CD4-positive, alpha-beta T cell treated with Interleukin-12 subunit alpha and Interleukin-12 subunit beta, for 1 hour (primary cell): ENCODE measurements at places on chromosomes 12 and 14.
A peak's percentile ranks its signal among the peaks of the same experiment; 100 is the strongest.

- no peak for DNase-seq
Observed at GRCh38 chr12:14075797-14076393, 94.5 kb upstream of the GRIN2B start.

DNA sequence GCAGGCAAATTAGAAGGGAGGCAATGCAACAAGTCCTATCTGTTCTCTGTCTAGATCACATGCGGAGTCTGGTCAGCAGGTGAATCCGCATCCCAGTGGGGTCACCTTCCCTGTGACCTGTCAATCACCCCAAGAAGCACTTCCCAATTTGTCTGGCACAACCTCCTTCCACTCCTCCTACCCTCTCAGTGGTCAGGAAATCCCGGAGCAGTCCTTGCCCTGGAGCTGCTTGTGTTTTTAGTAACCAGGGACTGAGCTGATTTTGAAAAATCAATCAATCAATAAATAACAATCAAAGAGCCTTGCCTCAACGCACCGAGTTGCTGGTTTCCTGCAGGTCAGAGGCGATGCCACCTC lies 572 bp upstream of the ACSS3 start:
- no peak for DNase-seq

GRCh38 chr12:71541583-71541982 lies 102.0 kb downstream of the LGR5 start:
- DNase-seq, result no peak

- peak; percentile 61 for DNase-seq
Observed at GRCh38 chr14:69716478-69717187, 50.3 kb upstream of the SRSF5 start.

- no peak for DNase-seq
Observed at GRCh38 chr12:122449317-122449716, 26.8 kb upstream of the CLIP1 start.

DNA sequence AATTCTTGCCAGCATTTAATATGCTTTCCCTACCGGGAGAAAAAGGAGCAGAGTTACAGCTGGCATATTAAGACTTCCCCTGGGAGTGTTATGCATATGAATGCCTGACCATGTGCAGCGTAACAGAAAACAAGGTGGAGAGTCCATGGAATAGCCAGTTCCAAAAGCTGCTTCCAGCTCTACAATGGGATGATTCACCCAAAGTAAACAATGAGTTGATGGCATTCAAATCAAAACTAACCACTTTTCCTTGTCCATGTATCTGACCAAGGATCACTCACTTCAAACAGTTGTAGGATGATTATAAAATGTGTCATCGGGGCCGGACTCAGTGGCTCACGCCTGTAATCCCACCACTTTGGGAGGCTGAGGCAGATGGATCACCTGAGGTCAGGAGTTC lies 48.1 kb upstream of the BICDL1 start:
- DNase-seq, result no peak

DNA sequence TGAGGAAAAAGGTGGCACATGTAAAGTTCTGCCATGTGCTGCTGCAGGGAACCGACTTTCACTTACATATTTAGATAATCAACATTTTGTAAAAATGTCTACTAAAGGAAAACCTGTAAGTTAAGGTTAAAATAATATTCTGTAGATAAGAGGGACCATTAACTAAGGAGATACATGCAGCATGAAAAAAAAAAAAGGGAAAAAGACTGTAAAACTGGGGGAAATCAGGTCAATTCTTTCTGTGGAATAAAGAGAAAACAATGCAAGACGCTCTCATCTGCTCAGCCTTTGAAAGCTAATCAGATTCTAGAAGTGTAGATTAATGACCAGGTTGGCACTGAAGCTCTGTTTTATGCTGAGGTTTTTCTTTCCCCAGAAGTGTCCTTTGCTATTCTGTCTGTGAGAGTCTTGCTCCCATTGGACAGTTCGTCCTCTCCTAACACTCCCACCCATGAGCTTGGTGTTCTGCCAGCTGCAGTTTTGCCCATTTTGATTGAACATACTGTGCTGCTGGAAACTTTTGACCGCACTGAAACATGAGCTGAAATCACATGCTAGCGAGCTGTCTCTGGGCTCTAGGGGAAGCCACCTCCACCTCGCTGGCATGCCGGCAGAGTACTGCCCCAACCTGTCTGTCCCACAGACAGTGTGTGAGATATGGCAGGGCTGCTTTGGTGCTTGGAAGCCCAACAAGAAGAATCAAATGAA lies 39.7 kb downstream of the PPTC7 start:
- DNase-seq, result no peak

GRCh38 chr12:6047249-6048237 lies 76.9 kb downstream of the VWF start:
- DNase-seq, result no peak

GRCh38 chr12:3365463-3366411 lies 125.3 kb upstream of the PRMT8 start:
- DNase-seq, result no peak

DNA sequence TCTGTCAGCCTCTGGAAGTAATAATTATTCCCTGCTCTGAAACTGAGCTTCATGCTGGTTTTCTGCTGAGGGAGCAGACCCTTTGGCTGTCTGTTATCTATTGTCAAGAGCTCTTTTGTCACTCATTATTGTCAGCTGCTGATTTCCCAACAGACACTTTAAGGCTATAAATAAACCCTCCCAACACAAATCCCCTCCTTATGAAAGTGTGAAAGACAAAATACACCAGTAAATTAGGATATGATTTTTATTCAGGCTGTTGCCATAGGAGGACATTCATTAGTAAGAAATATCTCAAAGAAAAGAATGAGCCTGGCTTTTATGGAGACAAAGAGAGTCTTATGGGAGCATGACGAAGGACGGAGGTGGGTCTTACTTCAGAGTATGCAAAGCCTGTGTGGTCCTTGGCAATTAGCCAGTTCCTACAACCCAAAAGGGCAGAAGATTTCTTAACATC lies 180.8 kb downstream of the CRADD start:
- no peak for DNase-seq

DNA sequence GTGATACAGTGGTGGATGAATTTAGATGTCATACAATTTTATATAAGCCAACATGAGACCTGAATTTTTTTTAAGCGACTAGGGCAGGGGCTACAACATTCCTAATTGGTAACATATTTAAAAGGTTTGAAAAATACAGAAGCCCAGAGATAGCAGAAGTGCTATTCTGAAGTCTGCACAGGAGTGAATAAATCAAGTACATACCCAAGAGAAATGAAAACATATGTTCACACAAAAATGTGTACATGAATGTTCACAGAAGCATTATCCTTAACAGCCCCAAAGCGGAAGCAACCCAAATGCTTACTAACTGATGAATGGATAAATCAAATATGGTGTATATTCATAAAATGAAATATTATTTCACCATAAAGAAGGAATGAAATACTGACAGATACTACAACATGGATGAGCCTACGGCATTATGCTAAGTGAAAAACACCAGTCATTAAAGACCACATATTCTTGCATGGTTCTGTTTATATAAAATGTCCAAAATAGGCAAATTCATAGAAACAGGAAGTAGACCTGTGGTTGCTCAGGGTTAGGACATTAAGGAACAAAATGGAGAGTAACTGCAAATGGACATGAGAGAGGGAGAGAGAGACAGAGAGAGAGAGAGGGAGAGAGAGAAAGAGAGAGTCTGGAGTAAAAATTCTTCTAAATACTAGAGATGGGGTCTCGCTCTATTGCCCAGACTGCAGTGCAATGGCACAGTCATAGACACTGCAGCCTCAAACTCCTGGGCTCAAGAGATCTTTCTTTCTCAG lies 28.0 kb upstream of the GXYLT1 start:
- DNase-seq, result no peak

DNA sequence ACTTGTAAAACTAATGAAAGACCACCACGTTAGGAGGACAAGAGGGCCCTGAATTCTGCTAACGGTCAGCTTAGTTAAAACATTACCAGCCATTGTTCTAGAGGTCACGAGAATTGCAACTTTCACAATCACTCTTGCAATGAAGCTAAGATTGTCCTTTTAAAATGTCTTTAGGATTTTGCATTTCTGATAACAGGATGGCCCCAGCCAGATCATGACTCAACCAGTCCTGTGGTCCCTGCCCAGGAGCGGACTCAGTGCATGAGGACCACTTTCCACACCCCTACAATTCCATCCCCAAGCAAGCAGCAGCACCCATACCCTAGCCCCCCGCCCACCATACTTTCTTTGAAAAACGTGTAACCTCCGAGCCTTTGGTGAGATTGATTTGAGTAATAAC lies 28.7 kb downstream of the HSP90AA1 start:
- DNase-seq, result no peak

- no peak for DNase-seq
Observed at GRCh38 chr14:33728010-33728498, 222.8 kb downstream of the EGLN3 start.

DNA sequence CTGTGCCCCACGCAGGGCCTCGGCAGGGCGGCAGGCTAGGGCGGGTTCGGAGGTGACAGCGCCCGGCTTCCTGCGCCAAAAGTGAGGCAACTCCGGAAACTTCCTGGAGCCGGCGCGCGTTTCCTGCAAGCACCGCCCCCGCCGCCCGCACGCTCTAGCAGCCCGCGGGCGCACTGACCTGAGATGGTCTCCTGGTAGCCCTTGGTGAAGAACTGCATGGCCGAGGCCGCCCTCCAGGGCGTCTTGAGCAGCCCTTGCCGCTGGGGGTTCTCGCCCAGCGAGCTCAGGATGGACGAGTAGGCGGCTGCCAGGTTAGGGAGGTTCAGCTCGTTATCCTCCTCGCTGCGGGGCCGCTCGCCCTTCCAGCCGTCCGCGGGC lies 494 bp downstream of the GCH1 start:
- peak; percentile 84 for DNase-seq

DNA sequence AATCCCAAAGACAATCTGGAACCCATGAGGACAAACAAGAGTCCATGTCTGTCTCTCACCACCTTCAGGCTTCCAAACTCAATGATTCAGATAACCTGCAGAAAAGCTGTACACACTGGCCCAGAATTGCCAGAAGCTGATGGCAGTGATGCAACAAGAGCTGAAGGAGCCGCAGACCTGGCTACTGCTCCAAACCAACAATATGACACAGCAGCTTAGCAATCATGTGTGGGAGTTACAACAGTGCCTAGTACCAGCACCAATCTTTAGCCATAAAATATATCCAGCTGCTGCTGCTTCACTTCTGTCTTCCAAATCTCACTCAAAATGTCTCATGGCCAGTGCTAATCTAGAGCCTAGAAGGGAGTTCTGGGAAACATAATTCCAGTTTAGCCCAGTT lies 22.0 kb downstream of the RPS6KA5 start:
- DNase-seq, result no peak

DNA sequence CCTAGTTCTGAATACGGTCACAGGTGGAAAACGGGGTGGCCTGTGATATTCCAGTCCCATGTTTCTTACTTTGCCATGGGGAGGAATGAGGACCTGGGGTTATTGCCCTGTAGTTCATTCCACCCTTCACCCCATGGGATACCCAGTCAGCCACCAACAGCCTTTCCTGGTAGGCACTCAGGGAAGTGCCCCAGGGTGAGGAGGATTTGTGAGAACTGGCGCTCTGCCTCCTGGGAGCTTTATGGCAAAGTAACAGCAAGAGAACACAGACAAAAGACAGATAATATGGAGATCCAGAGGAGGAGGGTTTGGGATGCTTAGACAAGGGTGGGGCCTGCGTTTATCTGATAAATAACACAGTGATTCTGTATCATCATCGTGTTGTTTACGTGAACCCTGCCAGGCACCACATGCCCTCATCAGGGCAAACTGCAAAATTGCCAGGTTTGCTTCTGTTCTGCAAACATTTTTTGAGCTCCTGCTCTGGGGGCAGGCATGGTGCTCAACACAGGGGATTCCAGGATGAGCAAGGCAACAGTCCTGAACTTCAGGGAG lies 223.5 kb downstream of the SLC41A2 start:
- no peak for DNase-seq

DNA sequence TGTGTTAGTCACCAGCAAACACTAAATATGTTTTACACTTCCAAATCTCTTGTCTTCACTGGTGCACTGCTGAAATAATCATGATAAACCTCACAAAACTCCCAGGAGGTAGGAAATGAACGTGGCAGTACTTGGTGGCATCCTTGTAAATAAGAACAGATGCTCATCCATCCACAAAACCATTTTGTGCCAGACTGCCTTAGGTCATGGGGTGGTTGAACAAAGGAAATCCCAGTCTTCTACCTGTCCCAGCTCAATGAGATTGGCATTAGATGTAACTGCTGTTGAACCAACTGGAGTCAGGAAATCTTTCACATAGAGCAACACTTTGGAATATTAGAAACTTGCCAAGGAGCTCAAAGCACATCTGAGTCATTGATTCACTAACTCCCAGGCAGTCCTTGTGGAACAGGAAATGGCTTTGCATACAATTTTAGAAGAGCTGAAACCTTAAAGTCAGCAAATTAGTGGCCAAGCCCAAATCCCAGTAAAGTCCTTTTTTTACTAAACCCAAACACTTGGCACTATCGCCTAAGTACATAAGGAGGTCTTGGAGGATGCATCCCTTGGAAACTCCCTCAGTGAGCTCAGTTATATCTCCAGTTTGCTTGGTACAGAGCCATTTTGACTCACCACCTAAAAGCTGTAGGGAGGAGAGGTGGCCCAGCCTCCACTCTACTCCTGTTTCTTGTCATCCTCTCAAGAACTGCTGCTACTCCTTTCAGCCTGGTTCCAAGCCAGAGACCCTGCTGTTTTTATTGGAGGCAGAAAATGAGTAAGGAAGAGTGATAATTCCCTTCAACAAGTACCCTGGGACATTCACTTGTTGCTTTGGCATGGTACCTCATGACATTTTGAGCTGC lies 208.0 kb downstream of the NOVA1 start:
- DNase-seq, result no peak

- no peak for DNase-seq
Observed at GRCh38 chr14:50964683-50965390, 20.6 kb upstream of the PYGL start.

- DNase-seq, result no peak
Observed at GRCh38 chr14:93061380-93062012, 54.2 kb downstream of the ITPK1 start.

GRCh38 chr12:24600551-24600950 lies 348.4 kb downstream of the BCAT1 start:
- no peak for DNase-seq

- DNase-seq, result no peak
Observed at GRCh38 chr14:44165286-44165685, 341.8 kb downstream of the FSCB start.

GRCh38 chr12:47277972-47278448 lies 198.3 kb upstream of the AMIGO2 start:
- DNase-seq, result no peak

- no peak for DNase-seq
Observed at GRCh38 chr14:67680941-67681340, 6.5 kb upstream of the VTI1B start.

DNA sequence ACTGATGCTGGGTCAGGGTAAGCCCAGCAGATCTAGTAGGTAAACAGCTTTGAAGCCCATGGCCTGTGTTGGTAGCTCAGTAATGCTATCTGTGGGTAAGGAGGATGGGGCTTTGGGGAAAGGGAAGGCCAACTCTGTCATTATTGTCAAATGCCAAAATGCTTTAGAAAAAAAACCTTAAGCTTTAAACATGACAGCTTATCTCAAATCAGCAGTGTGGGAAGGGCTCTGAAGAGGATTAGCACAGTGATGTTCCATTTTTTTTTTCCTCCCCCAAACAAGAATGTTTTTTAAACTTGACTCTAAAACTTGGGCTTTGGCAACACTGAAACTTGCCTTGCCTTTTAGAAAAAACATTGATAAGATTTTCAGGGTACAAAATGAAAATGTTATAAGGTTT lies 11.7 kb downstream of the DAAM1 start:
- no peak for DNase-seq
